Prostate gland (tissue), 2 donors: ENCODE measurements at places on chromosomes 16 and 17.

GRCh38 chr16:19751478-19752385 is 33.7 kb downstream of the IQCK start:
- DNase-seq = no peak

DNA sequence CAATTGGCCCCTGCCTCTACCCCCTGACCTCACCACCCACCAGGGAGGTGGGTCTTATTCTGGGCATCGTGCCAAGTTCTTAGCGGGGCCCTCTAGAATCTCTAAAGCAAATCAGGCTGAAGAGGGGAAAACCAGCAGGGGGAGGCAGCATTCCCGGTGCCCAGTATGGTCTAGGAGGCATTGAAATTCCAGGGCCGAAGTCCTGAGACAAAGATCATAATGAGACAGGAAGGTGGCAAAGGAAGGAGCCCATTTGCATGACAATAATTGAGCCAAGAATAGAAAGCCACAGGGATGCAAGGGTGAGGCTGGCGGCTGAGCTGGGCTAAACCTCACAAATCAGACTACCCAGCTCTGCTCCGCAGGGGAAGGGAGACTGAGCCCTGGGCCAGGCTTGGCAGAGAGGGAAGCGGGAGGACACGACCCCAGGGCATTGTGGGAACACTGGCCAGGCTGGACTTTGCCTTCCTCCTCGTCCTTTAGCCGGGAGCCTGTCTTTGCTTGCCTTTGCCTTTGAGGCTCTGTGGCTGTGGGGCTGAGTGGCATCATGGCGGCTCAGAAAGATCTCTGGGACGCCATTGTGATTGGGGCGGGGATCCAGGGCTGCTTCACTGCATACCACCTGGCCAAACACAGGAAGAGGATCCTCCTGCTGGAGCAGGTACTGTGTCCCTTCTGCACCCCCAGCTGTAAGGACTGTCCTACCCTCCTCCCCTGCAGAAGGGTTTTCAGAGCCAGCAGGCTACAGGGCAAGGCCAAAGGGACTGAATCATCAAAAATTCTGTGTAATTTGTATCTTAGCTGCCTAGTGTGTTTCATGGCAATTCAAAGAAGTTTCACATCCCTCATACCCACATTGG is at the start of gene PIPOX:
PIPOX (plus strand) TSS at position 463 of the 860 bp plus-strand sequence; CDS start at position 548, 85 bp downstream.
- DNase-seq = no peak

DNA sequence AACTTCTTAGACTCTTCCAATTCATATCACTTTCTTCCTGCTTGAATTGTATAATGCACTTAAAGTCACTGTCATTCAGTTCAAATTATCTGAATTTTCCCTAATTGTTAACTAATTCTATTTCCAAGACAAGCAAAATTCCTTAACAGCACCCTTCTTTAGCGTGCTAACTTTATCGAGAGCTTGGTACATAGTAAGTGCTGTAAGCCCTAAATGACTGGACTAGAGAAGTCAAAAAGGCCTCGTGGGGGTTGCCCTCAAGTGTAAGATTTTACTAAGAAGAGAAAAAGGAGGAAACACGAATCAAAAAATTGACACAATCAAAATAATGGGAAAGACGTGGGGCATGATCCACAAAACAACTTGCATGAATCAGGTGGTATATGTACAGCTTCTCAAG is 11.3 kb downstream of the KANSL1 start:
- DNase-seq = no peak

GRCh38 chr17:75888484-75888883 is 8.3 kb downstream of the TRIM65 start:
- DNase-seq = no peak

DNA sequence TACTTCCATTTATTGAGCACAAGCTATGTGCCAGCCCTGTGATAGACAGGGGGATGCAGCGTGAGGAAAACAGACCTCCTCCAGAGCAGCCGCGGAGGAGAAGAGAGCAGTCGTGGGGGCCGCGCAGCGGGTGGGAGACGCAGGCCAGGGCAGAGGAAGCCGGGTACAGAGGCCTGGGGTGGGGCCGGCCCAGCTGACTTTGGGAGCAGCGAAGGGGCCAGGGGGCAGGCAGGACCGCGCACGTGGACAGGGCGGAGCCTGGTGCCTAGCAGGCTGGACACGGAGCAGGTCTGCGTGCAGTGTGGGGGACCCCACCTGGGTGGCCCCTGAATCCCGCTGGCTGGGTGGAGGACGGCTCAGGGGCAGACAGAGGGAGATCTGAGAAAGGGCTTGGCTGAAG is 46.2 kb downstream of the ZFPM1 start:
- no peak for DNase-seq
